NCI-H774 (cell line): ENCODE measurements at places on chromosomes 1 and 21.

- no peak for DNase-seq
Measured at GRCh38 chr1:76944942-76945341, 77.7 kb downstream of the ST6GALNAC5 start.

DNA sequence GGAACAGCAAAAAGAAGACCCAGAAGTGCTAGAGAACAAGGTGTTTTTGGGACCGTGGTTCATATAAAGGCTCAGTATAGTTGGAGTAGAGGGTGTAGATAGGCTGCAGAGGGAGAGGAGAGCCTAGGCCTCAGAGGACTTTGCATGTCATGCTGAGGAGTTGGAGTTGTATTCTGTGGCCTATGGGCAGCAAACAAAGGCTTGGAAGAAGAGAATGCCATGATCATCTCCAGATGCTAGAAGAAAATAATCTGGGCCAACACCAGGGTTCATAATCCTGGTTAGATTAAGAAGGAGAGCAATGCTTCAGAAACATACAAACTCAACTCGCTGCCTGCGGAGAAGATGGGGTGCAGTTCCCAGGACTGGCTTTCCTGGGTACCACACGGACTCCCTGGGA, 262.8 kb upstream of the USP24 start:
- no peak for DNase-seq

- no peak for DNase-seq
Measured at GRCh38 chr1:3139451-3139852, 70.4 kb downstream of the PRDM16 start.

DNA sequence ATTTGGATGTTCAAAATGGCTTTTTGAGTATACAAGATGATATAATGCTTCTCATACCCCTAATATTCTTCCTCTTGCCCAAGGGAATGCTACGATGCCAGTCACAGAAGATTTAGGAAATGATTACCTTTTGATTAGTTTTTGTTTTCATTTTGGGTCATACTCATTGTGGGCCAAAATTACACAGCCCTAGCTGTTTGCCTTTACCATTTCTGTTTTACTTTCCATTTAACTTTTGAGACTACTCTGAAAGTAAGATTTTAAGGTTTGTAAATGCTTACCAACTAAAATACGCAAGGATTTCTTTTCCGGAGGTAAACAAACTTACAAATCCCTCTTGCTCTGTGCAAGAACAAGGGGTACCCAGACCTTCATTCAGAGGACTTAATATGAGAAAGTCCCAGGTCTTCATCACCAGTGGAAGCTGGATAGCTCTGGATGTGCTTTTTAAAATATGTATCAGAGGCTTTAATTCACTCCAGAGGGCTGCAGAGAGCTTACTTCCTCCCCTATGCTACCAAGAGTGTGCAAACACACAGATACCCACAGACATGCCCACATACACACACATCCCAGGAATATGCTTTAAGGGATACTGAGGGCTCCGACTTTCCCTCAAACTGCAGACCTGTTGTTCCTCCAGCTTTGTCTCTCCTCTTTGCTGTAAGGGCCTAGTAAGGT, 631.4 kb downstream of the SMYD3 start:
- DNase-seq: no peak

- DNase-seq: no peak
Measured at GRCh38 chr1:79264285-79264684, 257.8 kb upstream of the ADGRL4 start.

GRCh38 chr21:35681946-35682345, 378.4 kb downstream of the SETD4 start:
- no peak for DNase-seq

GRCh38 chr1:34829250-34829649, 30.3 kb downstream of the SMIM12 start:
- no peak for DNase-seq

GRCh38 chr1:112396653-112397471, 848 bp downstream of the CTTNBP2NL start:
- DNase-seq: no peak

GRCh38 chr21:14857529-14857928, 207.3 kb downstream of the NRIP1 start:
- DNase-seq: no peak

- DNase-seq: no peak
Measured at GRCh38 chr1:183457449-183457848, 14.8 kb upstream of the SMG7 start.

DNA sequence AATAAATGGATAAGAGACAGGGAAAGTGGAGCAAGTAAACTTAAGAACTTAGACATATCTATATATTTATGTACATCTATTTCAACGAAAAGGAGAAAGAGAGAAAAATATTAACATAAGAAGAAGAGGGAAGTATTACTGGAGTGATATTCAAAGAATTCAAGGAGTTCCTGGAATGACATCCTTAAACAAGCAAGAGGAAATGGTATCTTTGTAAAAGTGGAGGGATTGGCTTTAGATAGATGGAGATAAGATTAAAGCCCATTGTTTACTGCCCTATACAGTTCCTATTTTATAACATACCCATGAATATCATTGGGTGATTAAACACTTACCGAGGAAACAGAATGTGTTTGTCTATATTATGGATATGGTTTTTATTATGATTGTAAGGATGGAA, 1036.3 kb downstream of the TTLL7 start:
- no peak for DNase-seq

- DNase-seq: peak; percentile 29
Measured at GRCh38 chr1:61887076-61887867, 145.0 kb downstream of the PATJ start.

- DNase-seq: no peak
Measured at GRCh38 chr1:209326831-209327230, 256.7 kb upstream of the CAMK1G start.

DNA sequence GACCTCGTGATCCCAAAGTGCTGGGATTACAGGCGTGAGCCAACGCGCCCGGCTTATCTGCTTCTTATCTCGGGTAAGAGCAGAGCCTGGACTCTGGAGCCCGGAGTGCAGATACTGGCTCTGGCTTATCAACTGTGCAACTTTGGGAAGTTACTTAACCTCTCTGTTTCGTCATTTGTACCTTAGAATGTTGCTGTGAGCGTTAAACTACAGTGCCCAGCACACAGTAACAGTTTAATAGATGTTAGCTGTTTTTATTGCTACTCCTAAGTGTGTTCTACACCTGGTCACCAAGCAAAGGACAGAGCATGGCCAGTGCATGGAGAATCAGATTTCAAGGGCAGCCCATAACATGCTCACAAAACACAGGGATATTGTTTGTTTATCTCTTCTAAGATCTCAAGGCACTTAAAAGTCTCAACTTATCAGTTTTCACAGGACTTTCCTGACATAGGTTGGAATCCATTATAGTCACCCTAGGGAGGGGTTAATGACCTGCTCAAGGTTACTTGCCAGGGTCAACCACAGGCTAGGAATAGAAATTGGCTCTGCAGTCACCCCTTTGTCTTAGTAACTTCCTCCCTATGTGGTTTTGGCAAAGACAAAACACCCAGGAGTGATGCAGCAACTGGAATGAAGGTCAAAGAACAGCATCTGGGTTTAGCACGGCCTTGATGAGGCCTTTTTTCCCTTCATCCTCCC, 22.5 kb upstream of the SRP9 start:
- DNase-seq: no peak

DNA sequence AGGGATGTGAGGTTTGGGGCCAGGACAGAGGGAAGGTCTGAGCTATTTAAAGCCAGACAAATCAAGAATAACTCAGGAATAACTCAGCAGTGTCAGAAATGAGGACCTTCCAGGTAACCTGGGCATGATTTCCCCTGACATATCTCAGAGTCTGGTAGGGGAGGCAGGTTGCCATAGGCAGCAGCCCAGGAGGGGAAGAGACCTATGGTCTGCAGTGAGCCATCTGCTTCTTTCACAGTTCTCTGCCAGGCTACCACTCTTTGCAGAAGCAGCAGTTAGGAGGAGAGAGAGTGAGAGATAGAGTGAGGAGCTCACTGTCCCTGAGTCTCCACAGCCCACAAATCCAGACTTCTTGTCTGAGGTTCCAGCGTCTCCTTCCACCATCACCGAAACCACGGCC, 6.3 kb upstream of the VSIG8 start:
- DNase-seq: no peak

GRCh38 chr1:31196685-31197084, 43.0 kb downstream of the NKAIN1 start:
- DNase-seq: no peak

DNA sequence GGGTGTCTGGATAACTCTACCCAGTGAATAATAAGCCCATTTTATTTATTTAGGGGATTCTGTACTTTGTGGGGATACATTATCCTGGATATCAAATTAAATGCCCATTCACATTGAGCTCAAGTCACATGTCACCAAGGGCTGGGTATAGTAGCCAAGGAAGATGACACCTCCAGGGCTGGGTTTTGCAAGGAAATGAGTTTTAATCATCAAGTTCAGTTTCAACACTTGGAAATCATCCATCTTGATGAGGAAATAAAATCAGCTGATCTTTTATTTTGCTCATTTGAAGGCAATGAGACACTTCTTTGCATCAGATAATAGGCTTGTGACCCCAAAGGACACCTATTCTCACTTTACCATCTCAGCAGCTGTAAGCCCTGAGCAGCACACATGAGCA, 80.0 kb upstream of the TNR start:
- DNase-seq: no peak
